SHP77 treated with DMSO at 0.1 percent for 48 hours (cell line): ENCODE measurements at places on chromosomes 2 and 18.

- DNase-seq, result no peak
Measured at GRCh38 chr2:127413782-127414637, 4.2 kb upstream of the PROC start.

DNA sequence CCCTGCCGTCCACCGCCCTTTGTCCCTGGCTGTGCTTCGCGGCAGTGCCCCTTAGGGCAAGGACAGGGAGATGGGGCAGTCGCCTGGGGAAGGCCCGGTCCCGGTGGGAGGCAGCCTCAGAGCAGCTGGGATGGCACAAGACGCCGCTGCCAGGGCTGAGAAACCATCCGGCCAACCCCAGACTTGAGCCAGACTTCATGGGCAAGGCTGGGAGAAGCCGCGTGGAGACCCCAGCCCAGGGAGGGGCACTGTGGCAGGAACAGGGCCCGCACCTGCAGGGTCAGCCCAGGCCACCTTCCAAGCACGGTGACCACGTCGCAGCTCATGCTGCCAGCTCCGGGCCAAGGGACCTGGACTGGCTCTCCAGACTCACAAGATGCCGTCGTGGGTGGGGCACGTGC, 84.0 kb downstream of the NFATC1 start:
- DNase-seq, result no peak

GRCh38 chr2:75454241-75454620, 106.5 kb downstream of the EVA1A start:
- no peak for DNase-seq

DNA sequence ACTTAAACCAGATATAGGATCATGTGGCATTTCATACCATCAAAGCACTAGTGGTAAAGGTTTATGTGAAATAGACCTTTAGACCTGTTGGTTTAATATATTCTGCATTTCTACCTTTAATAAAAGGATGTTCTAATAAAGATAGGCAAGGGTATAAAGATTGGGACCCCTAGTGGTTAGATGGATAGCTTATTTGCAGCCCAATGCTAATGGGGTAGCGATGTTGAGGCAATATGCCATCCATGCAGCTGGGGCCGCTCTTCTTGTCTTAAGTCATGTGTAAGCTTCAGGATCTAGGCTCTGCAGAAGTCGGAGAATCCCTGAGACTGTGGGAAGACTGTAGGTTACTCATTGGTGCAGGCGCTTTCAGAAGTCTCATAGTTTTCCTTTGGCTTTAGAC, 114.9 kb downstream of the ICOS start:
- no peak for DNase-seq

DNA sequence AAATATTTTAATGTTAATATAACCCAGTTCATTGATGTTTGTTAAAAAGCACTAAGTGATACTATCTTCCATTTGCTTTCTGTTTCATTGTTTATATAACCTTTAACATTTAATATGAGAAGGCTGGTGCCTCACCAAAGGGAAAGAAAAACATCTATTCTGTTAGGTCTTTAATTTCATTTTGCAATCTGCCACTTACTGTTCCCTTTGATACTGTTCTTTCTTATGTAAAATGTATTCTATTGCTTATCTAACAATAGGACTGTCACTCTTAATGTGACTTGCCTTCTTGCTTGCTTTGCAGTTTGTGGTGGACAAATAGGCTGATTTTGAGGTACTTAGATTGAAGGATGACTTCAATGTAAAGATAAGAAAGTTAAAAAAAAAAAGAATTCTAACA, 1666.1 kb upstream of the DDX18 start:
- DNase-seq, result no peak

GRCh38 chr18:42745931-42746330, 369.6 kb downstream of the RIT2 start:
- DNase-seq, result no peak
